Pulmonary artery endothelial cell (primary cell): ENCODE measurements at places on chromosomes 6 and 20.

- DNase-seq, result no peak
Measured at GRCh38 chr20:31981784-31982183, 13.8 kb downstream of the XKR7 start.

DNA sequence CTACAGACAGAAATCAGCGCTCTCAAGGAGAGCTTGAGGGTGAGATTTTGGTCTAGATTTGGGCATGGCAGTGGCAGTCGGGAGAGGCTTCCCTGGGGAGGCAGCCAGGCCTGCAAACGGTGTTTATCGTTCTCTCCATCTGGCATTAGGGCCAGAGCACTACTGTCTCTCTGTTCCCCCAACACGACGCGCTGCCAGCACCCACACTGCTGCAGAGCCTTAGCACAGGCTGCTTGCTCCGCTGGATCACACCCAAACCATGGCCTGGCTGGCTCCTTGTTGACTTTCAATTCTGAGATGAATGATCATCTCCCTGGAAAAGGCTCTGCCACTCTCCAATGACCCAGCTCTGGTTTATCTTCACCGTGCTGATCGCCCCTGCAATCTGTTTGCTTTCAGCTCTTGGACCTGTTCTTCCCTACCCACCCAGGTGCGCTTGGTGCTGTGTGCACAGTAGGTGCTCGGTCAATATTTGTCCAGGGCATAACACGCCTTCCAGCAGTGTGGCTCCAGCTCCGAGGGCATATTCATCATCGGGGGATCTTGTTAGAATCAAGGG lies 106.1 kb downstream of the TFAP2C start:
- DNase-seq, result no peak

DNA sequence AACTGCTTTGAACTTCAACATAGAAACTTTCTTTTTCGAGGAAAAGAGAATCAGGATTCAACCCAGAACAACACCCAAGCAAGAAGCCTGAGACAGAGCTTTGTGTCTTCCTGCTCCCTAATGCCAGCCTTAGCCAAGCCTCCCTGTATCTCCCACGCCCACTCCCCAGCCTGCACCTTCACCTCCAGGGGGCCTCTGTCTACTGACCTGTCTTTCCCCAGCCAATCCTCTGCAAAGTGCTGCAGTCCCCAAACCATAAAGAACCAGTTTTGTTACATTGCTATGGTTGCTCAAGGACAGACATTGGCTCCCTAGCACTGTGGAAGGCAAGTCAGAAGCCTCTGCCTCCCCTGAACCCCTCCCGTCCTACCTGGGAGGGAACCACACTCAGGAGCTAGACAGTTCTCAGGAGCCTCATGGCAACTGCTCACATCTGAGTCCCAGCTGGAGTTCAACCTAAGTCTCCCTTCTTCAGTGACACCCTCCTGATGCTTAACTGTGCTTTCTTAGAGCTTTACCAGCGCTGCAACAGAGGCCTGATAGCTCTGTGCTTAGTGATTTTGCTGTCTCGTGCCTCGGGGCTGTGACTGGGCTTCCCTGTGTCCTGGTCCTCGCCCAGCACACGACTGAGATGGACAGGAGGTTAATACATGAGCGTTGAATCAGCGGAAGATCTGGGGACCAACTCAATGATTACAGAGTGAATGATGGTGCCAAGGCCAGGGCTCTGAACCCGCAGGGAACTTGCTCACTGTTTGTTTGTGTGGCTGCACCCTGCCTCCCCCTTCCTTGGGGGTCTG lies 101.5 kb upstream of the DUSP22 start:
- no peak for DNase-seq

DNA sequence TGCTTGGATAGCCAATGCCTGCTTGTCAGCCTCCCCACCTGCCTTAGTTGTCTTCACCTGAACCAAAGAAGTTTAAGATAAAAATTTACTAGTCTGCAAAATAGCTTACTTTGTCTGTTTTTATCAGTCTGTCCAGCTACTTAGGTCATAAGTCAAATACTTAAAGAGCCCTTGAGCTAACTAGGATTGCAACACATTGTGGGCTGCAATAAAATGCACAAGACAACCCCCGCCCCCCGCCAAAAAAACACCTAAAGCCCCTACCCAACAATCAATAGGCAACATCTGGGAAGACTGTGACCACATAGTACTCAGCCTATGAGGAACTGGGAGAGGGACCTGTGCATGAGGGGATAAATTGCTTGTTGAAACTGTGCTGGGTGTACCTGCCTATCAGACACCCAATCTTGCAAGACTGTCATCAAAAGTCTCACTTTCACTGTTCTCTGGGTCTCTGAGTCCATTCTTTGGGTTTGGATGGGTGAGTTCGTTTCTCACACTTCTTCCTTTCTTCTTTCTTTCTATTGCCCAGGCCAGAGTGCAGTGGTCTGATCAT lies 27.3 kb upstream of the ABCC10 start:
- DNase-seq, result no peak

DNA sequence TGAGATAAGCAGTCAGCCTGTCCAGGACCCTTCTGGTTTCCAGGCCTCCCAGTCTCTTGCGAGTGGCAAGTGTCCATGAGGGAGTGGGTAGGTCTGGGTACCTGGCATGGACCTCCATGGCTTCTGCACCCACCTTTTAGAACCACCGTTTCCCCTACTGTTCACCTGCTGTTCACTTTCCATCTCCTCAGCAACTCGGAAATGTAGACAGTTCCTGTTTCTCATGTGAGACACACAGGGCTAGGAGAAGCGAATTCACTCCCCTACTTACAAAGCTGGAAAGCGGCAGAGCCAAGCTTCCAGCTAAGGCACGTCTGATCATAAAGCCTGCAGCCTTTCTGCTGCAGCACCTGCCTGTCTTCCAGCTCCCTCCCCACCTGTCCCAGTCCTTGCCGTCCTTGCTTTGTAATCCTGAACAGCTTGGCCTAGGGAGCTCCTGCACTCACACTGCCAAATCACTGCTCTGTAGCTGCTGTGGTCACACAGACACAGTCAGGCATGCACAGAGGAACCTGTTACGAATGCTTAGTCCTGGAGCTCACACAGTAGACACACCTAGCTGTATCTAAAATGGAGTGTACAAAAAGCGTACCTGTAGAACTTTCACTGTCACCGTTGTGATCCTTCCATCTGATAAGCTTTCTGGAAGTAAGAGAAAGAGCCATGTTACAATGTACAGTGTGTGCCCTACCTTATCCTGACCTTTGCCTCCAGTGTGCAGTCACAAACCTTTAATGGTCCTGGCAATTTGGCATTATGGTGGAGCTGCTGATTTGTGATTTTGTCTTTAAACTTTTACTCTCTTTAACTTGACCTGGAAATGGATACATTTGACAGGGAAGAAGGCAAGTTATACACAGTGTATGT lies 294.1 kb downstream of the NRN1 start:
- DNase-seq, result no peak

GRCh38 chr20:6735942-6736845 lies 31.3 kb upstream of the BMP2 start:
- DNase-seq, result no peak

DNA sequence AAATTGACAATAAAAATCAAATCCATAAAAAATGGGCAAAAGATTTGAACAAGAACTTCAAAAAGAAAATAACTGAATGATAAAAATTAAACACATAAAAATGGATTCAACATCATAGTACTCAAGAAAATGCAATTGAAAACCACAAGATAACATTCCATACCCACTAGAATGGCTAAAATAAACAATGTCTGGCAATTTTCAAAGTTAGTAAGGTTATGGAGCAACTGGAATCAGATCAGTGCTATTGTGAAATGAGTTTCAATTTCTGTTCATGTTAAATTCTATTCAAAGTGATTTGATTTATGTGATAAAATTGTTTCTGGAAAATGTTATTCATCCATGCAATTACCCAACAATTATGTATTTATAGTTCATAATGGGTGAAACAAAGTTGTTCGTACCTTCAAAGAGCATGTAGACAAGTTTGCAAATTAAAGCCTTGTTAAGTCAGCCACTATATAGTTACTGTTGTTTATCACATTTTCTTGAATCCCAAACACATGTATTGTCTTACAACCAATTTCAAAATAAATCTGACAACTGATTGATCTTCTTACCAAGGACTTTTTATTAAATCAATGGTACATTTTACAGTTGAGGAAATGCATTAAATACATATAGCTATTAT lies 151.5 kb upstream of the CENPW start:
- DNase-seq, result no peak

DNA sequence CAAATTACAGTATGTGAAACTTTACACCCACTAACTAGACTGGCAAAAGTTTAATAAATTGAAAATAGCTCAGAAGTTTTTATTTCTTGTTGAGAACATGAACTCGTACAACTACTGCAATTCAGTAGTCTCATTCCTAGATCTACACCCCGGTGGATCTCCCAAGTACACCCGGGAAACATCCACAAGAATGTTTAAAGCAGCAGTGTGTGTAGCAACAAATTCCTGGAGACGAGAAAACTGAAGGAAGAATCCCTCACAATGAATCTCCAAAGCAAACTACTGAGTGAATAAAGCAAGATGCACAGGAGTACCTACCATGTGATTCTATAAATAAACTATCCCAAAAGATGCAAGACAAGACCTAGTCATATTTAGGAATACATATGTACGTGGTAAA lies 954.0 kb upstream of the MAP3K7 start:
- DNase-seq, result no peak

DNA sequence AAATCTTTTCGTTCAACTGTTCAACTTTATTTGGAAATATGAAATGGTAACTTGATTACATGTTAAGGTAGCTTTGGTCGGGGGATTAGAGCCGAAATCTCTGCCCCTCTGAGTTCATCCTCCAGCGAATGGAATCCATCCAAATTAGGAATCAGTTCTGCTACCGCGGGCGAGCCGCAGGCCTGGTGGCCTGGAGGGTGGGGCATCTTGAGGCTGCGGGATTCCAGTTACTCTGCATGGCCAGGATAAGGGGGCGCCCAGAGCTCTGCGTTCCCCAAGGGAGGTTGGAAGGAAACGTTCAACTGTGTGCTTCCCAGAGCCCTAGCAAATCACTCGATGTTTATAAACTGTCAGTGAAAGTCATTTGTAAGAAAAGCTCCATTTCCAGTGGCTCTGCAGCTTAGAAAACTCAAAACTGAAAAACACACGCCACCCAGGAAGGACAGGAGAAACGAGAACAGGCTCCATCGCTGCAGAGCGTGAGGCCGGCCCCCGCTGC lies 262.2 kb downstream of the TAF4 start:
- DNase-seq, result no peak

DNA sequence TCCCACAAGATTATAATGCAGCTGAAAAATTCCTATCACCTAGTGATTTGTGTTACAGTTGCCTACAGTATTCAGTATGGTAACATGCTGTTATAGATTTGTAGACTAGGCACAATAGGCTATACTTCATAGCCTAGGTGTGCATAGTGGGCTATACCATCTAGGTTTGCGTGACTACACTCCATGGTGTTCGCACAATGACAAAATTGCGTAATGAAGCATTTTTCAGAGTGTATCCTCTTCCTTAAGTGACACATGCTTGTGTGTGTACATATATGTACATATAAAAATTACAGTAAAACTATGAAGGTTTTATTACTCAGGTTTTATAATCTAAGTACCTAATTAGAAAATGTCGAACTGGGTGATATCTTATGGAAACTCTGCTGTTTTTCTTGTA lies 133.0 kb downstream of the FARS2 start:
- no peak for DNase-seq

DNA sequence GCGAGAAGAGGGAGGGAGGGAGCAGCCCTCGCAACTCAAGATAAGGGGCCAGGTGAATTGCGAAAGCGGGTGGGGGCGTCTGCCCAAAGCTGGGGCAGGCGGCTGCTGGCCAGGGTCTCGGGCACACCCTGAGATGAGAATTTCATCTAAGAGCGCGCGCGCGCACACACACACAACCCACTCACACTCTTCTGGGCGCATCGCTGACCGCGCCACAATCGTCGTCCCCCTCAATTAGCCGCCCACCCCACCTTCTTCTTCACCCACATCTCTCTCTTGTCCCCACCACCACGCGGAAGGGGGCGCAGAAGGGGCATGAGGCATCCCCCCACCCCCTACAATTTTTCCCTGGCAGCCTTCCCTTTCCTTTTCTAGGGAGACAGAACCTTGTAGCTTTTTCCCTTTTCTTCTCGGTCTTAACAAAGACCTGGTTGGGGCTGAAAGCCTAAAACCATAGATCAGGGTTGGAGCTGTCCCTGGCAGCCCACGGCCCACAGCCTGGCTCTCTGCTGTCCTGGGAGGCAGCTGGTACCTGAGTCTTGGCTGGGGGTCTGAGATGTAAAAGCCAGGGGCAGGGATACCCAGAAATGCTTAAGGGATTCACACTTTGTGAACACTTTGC lies 737 bp upstream of the PTPRT start:
- DNase-seq, result no peak

DNA sequence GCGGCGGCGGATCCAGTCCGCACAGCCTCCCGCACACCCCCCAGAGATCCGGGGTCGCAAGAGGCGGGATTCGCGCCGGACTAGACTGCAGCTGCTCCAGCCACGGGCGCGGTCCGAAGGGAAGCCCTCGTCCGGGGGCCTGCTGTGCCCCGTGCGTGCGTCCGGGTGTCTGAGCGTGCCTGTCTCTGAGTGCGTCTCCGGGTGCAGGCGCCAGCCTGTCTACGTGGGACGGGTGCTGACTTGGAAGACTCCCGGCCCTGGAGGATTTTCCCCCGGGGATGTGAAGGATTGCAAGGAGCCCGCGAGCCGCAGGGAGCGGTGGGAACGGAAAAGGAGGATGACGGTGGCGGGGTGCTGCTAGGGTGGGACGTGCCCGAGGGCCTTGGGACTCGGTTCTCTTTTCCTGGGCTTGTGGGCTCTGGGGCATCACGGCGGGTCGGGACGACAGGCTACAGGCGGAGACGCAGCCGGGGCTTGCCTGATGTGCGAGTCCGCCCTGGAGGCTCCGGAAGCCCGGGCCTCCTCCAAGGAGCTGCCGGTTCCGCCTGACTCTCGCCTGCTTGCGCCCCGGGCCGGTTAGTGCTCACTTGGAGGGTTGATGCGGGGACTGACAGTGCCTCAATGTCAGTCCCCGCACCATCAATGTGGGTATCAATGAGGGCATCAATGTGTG lies 5.7 kb downstream of the MAFB start:
- DNase-seq, result no peak

DNA sequence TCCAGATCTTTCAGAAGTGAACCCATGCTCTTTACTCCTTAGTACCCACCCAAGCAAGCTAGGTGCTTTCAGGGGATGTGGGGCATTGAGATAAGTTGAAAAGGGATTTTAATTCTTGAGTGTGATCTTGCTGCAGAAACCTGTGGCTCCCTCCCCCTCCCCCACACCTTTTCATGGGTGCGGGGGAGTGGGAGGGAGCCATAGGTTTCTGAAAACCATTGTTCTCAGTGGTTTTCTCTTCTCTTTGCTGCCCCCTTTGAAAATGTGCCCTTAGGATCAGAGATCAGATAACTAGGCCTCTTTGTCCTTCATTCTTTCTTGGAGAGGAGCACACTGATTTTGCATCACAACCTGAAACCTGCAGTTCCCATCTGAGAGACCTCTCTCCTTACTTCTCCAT lies 2.4 kb downstream of the PCSK2 start:
- no peak for DNase-seq

- DNase-seq, result no peak
Measured at GRCh38 chr20:31590717-31591225, 14.3 kb upstream of the ID1 start.

GRCh38 chr20:56776345-56776744 lies 147.2 kb downstream of the TFAP2C start:
- no peak for DNase-seq

- no peak for DNase-seq
Measured at GRCh38 chr6:17389274-17389847, 4.0 kb upstream of the CAP2 start.

GRCh38 chr6:34386316-34387137 lies 5.9 kb downstream of the NUDT3 start:
- no peak for DNase-seq
